ENCODE measurements at places on chromosomes 12 and 14. TPM values are rescaled to one million over a fixed set of nuclear protein-coding genes. Genes with fewer than 3 reads are reported as not detected.

Gene TSPAN31
- 18.9 TPM for total RNA-seq

Gene SIX6
- not detected for total RNA-seq

Gene BDKRB2
- total RNA-seq, result 0.07 TPM

GRCh38 chr14:35284506-35284905 lies 7.7 kb upstream of the PSMA6 start:
- H3K27ac ChIP-seq, result no peak overlapping the region
- H3K4me1 ChIP-seq, result peaks cover 9% of the 10 kb centered on the region

Gene FERMT2
- 29.1 TPM for total RNA-seq

Gene KRT73
- total RNA-seq, result not detected

DNA sequence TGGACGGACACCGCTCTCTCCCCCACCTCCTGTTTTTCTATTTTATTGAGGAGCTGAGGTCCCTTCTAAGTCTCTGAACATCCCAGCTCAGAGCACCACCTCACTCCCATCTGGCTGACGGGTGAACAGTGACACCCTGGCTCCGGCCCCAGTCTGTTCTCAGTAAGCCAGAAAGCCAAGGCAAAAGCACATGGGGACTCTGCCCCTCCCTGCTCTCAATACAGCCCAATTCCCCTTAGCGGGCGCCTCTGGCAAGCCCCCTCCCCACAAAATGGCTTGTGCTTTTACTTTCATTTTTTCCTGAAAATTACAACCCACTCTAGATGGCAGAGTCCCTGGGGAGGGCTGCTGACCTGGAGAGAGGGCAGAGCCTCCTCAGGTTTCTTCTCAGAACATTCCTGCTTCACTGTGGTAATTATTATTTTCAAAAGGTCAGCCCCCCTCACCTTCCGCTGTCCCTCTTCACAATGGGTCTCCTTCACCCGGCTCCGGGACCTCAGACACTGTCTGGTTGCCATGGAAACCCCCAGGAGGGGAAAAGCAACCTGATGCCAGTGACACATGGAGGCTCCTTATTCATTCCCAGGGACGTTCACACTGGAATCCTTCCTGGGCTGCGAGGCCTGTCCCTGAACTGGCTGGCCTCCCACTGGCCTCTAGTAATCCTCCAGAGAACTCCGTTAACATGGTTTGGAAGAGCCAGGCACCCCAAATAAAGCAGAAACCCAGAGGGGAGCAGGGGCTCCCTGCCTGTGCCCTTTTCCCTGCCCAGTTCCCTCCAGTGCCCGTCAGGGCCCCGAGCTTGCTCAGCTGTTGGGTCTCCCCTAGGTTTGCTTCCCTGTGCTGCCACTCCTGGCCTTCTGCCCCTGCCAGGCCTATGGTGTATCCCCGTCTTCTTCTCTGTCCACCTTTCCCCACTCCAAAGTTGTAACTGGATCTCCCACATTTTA lies 15.9 kb downstream of the COL2A1 start:
- no peak for DNase-seq
- H3K36me3 ChIP-seq, result no peaks in the 10 kb centered on the region
- H3K27me3 ChIP-seq, result no peaks in the 10 kb centered on the region
- H3K4me3 ChIP-seq, result no peak overlapping the region
- no peaks in the 10 kb centered on the region for H3K4me1 ChIP-seq
- H3K27ac ChIP-seq, result no peak overlapping the region

GRCh38 chr14:75724414-75725204 lies 63.6 kb downstream of the TTLL5 start:
- peaks cover 18% of the 10 kb centered on the region for H3K36me3 ChIP-seq
- DNase-seq, result no peak
- H3K4me1 ChIP-seq, result peaks cover 8% of the 10 kb centered on the region
- no peaks in the 10 kb centered on the region for H3K27me3 ChIP-seq

Measured in PC-3 (cell line).